H7 (cell line): ENCODE measurements at places on chromosomes 2 and 18.

DNA sequence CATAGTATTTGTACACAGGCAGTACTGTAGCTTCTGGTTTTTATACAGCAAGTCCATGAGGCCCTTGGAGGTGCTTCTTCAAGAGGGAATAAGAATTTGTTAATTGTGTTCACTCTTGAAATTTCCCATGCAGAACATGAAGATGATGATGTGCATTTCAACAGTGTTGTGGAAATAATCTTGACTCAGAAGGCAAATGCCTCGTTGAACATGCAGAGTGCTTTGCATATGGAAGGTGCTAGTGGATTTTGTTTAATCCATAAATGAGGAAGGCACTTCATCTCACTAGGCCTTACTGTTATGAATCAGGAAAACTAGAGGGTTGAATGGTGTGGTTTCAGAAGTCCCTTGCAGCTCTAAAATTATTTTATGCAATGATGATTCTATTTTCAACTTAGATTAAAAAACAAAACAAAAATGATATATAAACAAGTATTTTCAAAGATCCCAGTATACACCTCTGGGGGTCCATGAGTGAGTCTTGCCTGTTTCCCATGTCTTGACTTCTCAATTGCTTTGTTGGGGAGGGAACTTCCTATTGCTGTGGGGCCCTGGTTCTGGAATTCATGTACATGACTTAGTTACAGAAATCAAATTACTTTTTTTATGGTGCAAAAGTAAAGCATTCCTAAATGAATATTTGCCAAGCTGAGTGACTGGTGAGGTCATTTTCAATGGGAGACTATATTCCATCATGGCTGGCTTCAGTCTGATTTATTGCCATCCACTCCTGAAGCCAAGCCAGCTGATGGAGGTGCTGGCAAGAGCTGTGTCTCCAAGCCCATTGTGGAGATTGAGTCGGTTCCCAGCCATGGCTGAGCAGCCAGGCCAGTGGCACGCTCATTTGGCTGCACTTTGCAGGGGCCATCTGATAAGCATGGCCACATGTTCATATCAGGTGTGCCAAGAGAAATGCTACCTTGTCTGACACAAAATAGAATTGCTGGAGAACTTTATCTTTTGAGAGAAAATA is 56.5 kb downstream of the MGAT5 start:
- DNase-seq: no peak

DNA sequence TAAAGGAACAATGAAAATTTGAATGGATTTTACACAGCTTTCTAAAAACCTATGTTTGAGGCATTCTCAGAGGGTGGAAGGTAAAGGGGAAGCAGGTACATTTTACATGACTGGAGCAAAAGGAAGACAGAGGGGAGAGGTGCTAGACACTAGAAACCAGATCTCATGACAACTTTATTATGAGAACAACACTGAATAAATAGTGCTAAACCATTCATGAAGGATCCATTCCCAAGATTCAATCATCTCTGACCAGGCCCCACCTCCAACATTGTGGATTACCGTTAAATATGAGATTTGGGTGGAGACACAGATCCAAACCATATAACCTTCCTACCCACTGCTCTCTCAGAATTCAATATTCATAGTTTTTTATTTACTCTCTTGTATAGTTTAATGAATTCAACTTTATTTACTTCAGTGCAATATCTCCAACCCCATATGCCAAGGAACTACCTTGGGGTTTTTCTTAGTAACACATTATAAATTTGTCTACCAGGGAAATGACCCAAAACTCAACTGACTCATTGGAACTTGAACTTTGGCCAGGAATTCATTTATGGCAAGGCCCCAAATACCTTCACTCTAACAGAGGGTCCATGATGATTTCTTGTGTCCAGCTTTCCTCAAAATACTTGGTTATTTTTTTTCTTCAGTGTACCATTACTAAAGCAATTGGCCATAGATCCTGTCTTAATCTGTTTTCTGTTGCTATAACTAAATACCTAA is 317.8 kb downstream of the GULP1 start:
- no peak for DNase-seq

DNA sequence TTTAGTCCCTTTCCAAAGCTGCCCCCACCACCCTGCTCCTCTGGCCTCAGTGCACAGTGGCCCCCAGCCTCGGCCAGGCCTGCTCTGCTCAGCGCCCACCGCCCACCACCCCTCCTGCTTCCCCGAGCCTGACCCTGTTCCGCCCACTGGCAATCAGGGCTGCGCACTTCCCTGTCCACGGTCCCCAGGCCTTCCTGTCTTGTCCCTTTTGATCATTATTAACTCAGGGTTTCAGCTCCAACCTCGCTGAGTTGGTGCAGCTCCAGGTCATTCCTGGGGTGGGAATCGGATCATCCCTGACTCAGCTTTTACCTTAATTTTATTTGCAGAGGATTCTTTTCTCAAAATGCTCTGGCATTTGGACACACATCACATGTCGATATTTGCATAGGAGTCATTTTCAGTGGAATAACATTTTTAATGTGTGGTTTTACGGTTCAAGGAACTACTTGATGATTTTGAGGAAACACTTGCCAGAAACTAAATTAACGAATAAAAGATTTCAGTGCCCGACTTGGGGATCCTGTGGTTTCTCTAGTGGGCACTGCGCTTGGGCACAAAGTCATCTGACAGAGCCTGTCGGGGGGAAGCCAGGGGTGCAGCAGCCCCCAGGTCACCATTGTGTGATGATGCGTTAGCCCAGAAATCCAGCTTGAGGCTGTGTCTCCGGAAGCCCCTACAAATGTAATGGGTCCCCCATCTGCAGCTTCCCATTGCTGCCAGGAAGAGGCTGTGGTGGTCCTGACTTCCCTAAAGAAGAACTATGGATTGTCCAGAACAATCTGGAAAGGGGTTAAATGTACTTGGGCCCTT is 1.0 kb upstream of the ESPNL start:
- peak; percentile 39 for DNase-seq

DNA sequence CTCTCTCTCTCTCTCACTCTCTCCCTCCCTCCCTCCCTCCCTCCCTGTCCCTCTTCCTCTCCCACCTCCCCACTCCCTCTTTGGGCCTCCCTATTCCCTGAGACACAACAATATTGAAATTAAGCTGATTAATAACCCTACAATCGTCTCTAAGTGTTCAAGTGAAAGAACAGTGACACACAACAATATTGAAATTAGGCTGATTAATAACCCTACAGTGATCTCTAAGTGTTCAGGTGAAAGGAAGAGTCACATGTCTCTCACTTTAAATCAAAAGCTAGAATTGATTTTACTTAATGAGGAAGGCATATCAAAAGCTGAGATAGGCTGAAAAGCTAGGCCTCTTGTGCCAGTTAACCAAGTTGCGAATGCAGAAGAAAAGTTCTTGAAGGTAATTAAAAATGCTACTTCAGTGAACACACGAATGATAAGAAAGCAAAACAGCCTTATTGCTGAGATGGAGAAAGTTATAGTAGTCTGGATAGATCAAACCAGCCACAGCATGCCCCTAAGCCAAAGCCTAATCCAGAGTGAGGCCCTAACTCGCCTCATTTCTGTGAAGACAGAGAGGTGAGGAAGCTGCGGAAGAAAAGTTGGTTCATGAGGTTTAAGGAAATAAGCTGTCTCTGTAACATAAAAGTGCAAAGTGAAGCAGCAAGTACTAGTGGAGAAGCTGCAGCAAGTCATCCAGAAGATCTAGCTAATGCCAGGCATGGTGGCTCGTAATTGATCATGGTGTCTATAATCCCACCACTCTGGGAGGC is 21.3 kb downstream of the MALT1 start:
- DNase-seq: no peak

GRCh38 chr2:216687111-216687510 is 8.2 kb downstream of the IGFBP5 start:
- no peak for DNase-seq

DNA sequence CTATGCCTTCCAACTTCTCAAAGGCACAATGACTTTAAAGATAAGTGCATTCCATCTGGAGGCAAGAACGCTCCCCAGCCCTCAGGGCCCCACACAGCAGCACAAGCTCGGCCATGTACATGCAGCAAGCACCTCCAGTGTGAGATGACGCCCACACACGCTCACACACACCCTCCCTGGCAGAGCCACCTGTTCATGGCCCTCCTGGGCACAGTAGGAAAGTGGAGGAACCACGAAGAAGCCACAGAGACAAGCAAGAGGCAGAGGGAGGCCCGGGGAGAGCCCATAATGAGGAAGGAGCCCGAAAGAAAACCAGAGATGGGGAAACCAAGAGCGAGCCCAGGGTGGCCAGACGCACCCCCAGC is 21.7 kb downstream of the BIN1 start:
- DNase-seq: no peak

DNA sequence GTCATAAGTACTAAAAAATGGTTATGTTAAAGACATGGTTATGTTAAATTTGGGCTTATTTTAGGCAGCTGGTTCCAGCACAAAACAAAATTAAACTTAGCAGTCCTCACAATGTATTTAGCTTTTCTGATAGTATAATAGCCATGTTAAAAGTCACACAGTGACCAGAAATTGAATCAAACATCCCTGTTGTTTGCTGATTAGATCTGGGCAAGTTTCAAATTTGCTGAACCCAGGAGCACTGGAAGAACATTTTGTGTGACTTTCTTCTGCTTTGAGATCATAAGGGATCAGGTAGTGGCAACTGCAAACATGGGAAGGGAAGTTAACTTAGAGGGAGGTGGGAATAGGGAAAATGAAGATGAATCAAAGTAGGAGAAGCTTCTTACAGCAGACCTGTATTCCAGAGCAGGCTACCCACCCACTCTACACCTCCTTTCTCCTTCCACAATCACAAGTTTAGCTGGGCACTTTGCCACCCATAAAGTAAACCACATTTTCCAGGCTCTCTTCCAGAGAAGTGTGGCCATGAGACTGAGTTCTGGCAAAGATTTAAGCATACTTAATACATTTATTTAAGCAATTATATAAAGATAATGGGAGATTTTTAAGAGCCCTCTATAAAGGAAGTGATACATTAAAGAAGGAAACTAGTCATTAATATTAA is 616.1 kb upstream of the LRATD1 start:
- no peak for DNase-seq

GRCh38 chr2:54671010-54671409 is 52.5 kb upstream of the EML6 start:
- no peak for DNase-seq

GRCh38 chr2:54396107-54396506 is 60.0 kb upstream of the SPTBN1 start:
- DNase-seq: no peak

- no peak for DNase-seq
Measured at GRCh38 chr2:231036131-231036530, 1.2 kb upstream of the C2orf72 start.

GRCh38 chr2:64168756-64169155 is 24.5 kb upstream of the PELI1 start:
- DNase-seq: no peak

- DNase-seq: no peak
Measured at GRCh38 chr2:151347906-151348305, 9.5 kb upstream of the TNFAIP6 start.

GRCh38 chr2:20144861-20145260 is 80.1 kb downstream of the SDC1 start:
- no peak for DNase-seq

DNA sequence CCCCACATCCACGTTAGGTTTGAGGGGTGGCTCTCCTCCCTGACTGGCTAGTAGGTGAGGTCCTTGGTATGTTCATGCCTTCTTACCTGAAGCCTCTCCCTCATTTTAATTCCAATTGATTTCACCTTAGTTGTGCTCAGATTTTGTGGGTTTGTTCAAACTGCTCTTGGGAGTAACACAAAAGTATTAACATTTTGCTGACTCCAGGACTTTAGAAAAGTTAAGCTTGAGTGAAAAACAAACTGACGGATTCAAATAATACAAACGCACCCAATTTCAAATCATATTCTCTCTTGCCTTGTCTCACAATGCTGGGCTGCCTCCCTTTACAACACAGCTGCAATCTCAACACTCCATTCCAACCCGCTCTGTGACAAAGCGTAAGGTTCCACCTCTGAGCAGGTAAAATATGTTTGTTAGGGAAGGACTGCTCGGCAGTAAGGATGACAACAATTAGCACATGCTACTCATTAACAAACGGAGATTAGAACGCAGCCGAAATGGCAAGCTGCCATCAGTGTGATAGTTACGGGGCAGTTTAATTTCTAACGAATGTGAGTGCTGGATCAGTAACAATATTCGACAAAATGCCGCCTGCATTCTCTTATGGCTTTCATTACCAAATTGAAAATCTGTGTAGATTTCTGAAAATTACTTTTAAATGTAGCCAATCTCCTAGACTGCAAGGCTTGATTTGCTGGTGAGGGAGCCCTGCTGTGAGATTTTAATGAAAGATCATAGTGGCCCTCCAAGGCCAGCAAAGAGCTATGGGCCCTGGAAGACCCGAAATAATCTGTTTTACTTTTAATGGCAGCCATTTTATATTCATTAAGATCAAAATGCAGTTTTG is 730.6 kb upstream of the FANCL start:
- no peak for DNase-seq

DNA sequence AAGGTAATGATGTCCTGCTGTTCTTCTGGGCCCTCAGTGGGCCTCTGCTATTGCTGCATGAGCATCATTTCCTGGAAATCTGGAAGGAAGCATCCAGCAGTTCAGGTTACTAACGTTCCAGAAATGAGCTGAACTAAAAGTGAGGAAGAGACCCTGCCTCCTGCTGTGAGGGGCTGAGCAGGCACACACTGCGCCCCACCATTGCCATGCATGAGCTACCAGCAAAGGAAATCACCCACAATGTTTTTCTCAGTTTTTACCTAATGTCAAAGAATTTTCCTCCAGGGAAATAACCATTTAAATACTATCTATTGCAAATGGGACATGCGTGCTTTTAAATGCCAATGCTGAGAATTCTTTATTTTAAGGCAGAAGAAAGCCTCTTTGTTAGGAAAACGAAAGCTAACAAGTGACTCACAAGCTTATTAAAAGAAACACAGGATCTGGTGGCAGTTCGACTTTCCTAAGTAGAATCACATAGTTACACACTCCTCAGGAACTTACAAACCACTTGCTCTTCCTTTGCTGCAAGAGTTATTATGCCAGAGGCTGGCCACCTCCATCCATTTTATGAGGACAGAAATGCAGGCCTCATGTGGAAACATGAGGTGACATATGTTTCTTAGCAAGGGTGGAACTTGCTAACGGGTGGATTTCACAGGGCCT is 152.6 kb upstream of the TTC39C start:
- DNase-seq: no peak

- no peak for DNase-seq
Measured at GRCh38 chr2:210626849-210627248, 70.5 kb downstream of the CPS1 start.

DNA sequence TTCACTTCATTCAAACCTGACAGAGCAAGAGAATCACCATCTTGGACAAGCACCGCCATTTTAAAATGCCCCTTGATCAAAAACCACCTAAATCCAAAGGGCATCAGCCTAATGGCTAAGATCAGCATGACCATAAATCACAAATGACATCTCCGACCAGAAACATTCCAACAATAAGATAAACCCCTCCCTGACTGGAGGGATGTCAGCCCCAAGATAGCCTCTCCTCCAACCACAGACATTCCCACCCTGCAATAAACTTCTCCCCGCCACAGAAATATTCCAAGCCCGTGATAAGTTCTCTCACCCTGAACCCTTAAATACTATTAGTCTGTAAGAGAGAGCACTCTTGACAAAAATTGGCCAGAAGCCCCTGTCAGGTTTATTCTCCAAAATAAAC is 21.6 kb upstream of the LYPD1 start:
- DNase-seq: no peak
